ENCODE measurements at places on chromosomes 5 and 9.

- DNase-seq: no peak
Observed at GRCh38 chr9:93223260-93224180, 39.6 kb downstream of the WNK2 start.

GRCh38 chr5:180235077-180235476 lies 26.1 kb upstream of the RASGEF1C start:
- no peak for DNase-seq

GRCh38 chr5:18744441-18744840 lies 1110.2 kb downstream of the TAF11L14 start:
- no peak for DNase-seq

GRCh38 chr9:134136996-134137299 lies 1.1 kb downstream of the WDR5 start:
- no peak for DNase-seq

GRCh38 chr9:78314550-78314949 lies 17.6 kb downstream of the PSAT1 start:
- DNase-seq: no peak

GRCh38 chr5:122321921-122322320 lies 9.9 kb downstream of the SNCAIP start:
- DNase-seq: no peak

DNA sequence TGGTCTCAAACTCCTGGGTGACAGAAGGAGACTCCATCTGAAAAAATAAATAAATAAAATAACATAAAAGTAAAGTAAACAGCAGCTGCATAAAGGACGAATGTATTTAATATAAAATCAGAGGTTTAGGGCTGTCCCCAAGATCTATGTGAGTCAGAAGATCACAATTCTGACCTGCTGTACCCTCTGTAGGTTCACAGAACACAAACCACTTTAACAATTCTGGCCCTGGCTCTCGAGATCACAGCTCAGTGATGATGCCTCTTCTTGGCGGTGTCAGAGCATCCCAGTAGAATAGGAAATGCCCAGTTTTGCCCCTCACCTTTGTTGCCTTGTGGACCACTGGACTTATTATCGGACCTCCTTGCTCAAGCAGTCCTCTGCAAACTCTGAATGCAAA lies 380.9 kb downstream of the TLE1 start:
- no peak for DNase-seq

DNA sequence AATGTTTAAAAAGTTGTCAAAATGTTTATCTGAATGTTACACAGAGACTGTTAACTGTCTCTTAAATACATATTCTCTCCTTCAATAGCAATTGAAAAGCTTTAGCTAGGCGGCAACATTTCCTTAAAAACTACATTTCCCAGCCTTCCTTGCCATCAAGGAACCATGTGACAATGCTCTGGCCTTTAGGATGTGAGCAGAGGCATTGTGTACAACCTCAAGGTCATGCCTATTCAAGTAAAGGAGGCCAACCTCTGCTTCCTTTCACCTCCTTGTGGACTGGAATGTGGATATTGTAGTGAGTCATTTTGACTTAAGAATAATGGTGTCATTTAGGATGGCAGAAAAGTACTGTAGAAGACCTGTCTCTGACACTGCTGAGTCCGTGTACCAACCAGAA lies 23.7 kb upstream of the MROH2B start:
- no peak for DNase-seq
